NCI-H1417 (cell line): ENCODE measurements at places on chromosomes 6 and 20.

GRCh38 chr6:41964201-41964887, 22.7 kb upstream of the CCND3 start:
- DNase-seq, result no peak

GRCh38 chr20:36320261-36320897, 14.2 kb downstream of the DLGAP4 start:
- DNase-seq, result no peak

DNA sequence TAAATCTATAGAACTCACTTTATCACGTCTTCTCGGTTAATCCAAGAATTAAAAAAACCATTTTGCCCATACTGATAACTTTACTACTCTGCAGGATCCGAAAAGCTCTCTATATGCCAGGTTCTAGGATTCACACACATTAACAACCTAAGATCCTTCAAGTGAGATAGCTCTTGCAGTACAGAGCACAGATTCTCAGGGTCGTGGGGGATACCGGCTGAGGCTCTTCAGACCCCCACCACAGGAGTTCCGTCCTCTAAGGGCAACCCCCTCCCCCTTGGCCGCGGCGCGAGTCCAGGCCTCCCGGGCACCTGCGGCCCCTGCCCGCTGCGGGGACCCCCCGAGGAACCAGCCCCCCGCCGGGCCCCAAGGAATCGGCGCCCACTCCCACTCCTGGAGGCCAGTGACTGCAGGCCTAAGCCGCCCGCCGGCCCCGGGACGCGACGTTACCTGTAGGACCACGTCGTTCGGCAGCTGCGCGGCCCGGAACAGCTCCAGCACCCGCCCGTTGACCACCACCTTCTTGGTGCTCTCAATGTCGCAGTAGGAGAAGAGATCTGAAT, 892 bp downstream of the REPS1 start:
- peak; percentile 82 for DNase-seq

DNA sequence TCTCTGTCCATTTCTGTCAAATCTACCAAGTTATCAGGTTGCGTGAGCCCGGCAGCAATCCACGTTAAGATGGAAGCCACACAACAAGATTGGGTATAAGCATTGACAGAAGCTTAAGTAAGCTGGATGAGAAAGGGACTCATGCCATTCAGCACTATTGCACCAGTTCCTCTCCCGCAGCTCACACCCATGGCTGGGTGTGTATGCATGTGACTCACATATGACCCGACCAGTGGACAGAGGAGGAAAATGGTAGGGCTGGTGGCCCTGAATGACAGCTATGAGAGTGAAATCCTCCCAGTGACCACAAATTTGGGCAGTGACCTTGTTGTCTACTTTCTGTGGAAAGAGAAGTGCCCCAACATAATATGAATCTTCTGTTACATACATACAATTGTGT, 113.5 kb downstream of the OTOR start:
- DNase-seq, result no peak

DNA sequence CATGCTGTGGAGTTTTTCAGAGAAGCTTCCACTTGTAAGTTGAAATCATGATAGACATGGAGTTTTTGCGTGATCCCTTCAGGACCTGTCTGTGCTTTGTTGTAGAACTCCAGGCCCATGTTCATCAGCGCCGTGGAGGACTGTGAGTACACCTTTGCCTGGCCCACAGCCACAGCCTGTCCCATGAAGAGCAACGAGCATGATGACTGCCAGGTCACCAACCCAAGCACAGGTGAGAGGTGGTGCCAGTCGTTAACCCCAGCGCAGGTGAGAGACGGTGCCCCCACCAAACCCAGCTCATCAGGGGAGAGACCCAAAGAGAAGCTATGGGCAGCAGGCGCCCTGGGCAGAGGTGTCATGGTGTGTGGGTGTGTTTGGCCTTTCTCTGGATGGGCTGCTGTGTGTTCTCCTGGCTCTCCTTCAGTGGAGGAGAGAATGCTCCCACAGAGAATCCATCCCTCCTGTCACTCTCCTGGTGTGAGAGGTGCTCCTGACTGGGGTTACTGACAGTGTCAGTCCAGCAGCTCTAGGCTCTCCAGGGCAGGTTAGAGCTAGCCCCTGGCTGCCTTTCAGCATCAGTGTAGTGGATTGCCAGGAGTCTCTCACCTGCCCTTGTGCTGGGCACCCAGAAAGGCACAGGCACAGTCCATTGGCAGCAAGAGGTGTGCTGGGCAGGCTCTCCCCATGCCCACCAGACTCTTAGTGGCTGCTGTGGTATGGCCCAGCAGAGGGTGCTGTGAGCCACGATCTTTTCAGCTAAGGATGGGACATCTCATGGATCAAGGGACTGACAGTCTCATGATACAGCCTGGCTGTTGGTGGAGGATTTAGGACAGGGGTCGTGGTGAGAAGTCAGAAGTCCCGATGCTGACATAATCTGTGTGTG, 49.6 kb upstream of the SLC22A1 start:
- no peak for DNase-seq

DNA sequence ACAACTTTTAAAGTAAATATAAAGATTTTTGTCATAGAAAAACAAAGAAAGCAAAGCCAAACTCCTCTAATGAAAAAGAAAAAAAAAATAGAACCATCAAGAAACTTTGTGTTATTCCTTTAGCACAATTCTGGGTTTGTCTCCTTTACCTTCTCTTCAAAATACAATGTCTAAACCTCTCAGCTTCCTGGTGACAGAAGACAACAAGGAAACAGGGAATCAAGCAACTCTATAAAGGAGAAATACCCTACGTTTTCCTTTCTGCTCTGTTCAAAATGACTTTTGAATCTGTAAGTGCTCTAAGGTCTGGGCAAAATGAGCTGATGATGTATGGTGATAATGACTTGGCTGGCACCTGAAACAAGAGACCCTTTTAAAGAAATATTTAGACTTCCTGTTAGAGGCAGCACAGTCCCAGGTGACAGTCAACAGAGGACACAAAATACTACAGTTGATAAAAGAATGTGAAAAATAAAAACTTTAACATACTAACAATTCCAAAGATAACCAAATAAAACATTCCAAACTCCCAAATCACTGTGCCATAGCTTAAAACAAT, 101.4 kb downstream of the PRDM1 start:
- DNase-seq, result peak; percentile 3

- no peak for DNase-seq
Observed at GRCh38 chr6:45537539-45537938, 159.8 kb upstream of the SUPT3H start.

- no peak for DNase-seq
Observed at GRCh38 chr6:166293731-166294584, 14.2 kb downstream of the PRR18 start.

DNA sequence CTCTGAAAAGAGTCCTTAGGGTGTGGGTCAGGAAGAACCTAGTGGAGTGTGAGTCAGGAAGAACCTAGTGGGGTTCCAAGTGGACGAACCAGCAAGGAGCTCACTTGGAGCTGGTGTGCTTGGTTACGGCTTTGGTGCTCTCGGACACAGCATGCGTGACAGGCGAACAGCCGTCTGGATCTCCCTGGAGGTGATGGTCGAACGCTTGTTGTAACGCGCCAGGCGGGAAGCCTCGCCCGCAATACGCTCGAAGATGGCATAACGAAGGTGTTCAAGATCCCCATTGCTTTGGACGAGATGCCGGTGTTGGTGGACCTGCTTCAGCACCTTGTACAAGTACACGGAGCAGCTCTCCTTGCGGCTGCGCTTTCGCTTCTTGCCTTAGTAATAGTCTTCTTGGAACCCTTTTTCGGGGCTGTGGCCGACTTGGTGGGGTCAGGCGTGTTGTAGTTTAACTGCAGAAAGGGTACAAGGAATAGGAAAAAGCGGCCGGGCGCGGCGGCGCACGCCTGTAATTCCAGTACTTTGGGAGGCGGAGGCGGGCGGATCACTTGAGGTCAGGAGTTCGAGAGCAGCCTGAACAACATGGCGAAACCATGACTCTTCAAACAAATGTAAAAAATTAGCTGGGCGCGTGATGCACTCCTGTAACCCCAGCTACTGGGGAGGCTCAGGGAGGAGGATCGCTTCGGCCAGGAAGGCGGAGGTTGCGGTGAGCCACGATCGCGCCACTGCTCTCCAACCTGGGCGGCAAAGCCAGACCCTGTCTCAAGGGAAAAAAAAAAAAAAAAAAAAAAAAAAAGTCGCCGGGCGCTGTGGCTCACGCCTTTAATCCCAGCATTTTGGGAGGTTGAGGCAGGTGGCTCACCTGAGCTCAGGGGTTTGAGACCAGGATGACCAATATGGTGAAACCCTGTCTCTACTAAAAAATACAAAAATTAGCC, 48.0 kb downstream of the OR2B2 start:
- no peak for DNase-seq

GRCh38 chr20:53751620-53752318, 158.1 kb upstream of the ZNF217 start:
- DNase-seq, result no peak

- DNase-seq, result no peak
Observed at GRCh38 chr6:70864401-70864800, 92.5 kb downstream of the B3GAT2 start.
